Glutamatergic neuron (in vitro differentiated cells): ENCODE measurements at places on chromosomes 5 and 9.

- no peak for DNase-seq
Measured at GRCh38 chr9:93577975-93578682, 1.7 kb downstream of the PHF2 start.

DNA sequence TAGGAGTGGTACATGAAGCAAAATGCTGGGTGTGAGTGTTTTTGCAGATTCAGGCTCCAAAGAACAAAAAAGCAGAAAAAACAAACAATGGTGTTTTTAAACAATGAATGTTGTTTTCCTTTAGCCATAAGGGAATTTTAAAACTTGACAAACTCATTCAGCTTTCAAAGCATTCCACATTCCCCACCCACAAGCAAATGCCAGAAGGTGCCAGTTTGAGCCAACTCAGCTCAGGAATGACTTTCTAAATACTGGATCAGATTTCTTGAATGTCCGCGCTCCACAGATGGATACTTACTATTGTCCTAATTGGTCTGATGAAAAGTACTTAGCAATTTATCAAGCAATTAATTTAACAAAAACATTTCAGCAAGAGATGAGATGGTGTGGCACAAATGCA is 12.9 kb upstream of the MOB3B start:
- DNase-seq, result no peak

GRCh38 chr9:8718121-8718725 is 918.6 kb upstream of the DMAC1 start:
- DNase-seq, result no peak

GRCh38 chr5:88724201-88724600 is 158.8 kb downstream of the MEF2C start:
- DNase-seq, result no peak

GRCh38 chr5:13659391-13659790 is 285.1 kb downstream of the DNAH5 start:
- no peak for DNase-seq

DNA sequence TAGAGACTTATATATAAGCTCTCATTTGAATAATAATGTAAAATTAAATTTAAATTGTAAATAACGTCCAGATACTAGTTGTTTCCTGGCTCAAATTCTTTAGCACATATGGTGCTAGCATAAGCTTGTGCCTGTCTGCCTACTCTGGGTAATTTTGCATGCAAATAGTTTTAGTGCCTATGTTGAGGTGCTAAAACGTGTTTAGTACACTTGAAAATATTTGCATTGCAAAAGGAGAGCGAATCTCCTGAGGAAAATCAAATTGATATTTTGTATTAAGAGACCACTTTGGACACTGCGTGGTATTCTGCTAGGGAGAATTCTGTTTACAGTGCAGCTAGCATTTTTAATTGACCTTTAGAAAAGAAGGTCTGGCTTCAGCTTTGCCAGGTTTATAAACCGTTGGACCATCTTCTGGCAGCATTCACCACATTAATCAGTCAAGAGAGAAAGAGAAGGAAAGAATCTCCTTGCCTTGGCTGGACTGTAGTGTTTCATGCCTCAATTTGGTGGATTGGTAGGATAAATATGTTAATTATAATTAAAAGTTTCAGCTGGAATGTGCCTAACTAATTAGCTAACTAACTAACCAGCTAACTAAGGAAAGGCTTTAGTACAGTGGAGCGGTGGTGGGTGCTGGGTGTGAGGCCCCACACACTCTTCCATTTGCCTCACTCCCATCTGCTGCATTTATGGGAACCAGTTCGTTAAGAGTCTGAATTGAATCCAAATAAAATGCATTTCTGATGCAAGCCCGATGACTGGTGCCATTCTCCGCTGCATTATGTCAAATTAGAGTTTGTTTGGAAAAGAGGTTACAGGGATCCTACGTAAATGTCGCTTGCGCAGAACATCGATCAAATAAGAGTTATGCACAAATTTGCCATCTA is 150.1 kb upstream of the MPDZ start:
- DNase-seq, result no peak

DNA sequence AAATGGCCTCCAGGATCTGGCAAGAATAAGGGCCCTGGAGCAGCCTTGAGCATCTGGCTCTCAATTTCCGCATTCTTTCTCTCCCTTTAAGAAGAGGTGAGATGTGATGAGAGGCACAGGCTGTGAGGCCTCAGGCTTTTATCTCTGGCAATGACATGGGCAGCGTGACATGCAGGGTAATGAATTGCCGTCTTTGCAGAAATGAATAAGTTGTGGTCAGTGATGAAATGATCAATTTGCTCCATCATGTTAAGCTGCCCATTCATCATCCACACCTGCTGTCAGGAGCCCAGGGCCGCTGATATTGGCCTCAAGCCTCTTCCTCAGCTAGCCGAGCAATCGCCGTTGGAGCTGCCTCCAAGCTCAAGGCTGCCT is 265.3 kb downstream of the TRIM32 start:
- no peak for DNase-seq

- no peak for DNase-seq
Measured at GRCh38 chr5:81856948-81857928, 106.3 kb upstream of the SSBP2 start.

DNA sequence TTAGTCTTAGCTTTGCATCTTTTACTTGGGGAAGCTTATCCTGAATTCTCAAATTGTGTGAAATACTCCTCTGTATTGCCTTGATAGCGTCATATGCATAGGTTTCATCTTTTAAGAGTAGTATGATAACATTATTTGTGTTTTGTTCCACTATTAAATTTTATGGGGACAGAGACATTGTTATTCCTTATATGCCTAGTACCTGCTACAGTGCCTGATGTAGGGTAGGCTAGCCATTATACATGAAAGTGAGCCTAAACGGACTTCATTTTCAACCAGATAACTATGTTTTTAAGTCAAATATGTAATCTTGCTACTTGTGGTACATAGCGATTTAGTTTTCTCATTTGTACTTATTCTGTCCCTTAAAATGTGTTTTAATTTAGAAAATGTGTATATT is 105.9 kb downstream of the DMXL1 start:
- DNase-seq, result no peak

GRCh38 chr5:141603923-141604717 is 14.7 kb downstream of the DIAPH1 start:
- no peak for DNase-seq

GRCh38 chr9:16729651-16730050 is 140.8 kb downstream of the BNC2 start:
- no peak for DNase-seq

DNA sequence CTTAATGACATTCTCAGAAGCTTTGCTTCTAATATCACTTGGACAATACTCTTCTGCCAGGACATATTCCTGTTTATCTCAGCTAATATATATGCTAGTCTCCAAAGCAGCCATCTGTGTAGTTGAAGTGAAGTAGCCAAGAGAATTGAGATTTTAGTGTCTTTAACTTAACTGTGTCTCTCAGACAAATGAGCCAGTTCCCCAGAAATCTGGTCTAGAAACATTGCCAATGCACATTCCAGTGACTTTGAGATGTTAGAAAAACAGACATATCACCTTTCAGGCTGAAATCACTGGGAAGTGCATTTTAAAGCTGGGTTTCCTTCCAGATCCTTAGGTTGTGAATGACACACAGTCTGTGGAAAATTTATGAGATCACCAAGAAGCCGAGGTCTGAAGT is 114.6 kb downstream of the MTX3 start:
- no peak for DNase-seq

DNA sequence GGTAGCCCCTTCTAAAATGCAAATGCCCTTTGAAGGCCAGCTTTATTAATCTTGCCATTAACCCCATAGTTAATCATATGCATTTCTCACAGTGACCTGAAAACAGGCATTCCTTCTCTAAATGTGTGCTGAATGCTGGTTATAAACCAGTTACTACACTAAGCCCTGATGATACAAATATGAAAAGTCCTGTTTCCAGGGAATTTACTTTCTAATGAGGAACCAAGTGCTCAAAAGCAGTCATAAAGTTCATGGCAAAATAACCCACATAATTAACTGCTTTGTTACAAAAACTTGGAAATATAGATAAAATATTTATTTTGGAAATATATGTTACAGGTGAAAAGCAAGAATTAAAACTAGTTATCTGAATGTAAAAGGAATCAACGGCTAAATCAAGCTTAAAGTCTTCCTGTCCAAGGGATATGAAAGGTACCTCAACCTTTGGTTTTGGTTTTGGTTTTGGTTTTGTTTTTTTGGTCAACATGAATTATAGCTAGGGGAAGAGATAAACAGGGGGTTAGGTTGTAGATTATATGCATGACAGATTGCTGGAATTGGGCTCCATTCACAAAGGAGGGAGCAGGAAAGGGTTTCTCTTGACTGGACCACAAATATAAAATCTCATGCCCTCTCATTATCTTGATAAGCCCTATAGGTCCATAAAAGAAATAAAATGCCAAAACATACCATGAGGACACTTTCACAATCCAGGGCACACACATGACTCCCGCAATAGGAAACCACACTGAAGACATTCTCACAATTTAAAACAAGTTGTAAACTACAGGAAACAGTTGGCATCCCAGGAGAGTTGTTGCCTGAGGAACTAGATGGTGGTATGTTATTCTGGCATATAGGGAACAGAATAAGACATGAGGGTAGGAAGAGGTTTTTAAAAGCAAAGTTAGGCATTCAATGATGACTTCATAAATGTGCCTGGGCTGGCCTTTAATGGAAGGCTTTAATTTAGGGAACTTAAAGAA is 46.7 kb upstream of the MACIR start:
- DNase-seq, result no peak
